Stimulated activated CD8-positive, alpha-beta memory T cell treated with anti-CD3 and anti-CD28 coated beads, Interleukin-15, amount 100 ng/mL, for 48 hours (primary cell): ENCODE measurements at places on chromosomes 5 and 9.
A peak's percentile ranks its signal among the peaks of the same experiment; 100 is the strongest.

- DNase-seq: no peak
Observed at GRCh38 chr9:137394866-137395665, 27.9 kb downstream of the EXD3 start.

DNA sequence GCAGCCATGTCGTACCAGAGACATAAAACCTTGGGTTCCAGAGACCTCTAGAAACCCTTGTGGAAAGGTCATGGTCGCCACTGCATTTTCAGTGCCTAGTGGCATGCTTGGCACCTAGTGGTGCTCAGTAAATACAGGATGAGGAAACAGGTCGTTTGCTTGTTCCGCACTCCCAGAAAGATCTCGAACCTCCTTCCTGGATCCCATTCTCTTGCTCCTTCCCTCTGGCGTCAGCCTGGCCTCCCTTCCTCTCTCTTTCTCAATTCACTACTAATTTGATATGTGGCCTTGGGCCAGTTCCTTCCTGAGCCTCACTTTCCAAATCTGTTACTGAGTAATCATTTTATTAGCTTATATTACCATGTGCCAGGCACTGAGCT lies 4.4 kb downstream of the NDST1 start:
- DNase-seq: no peak

- DNase-seq: no peak
Observed at GRCh38 chr5:174344335-174344734, 298.8 kb downstream of the NSG2 start.

DNA sequence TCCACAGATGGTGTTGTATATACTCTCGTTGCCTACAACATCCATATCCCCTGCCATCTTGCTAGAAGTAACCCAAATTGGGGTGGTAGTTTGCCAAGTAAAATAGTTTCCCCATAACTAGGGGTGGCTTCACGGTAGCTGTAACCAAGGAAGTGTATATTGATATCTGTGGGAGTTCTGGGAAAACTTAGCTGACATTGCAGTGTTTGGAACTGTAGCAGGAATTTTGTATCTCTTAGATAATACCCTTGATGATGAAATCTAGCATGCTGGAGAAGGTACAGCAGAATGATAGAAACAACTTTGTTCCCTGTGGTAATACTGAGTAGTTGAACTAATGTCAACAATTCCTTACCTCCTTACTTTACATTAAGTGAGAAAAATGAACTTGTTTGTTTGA lies 29.8 kb downstream of the FBXL7 start:
- DNase-seq: no peak

- no peak for DNase-seq
Observed at GRCh38 chr9:124133727-124134126, 122.2 kb downstream of the LHX2 start.

- DNase-seq: peak; percentile 34
Observed at GRCh38 chr9:124941679-124942561, 1.0 kb upstream of the GOLGA1 start.

DNA sequence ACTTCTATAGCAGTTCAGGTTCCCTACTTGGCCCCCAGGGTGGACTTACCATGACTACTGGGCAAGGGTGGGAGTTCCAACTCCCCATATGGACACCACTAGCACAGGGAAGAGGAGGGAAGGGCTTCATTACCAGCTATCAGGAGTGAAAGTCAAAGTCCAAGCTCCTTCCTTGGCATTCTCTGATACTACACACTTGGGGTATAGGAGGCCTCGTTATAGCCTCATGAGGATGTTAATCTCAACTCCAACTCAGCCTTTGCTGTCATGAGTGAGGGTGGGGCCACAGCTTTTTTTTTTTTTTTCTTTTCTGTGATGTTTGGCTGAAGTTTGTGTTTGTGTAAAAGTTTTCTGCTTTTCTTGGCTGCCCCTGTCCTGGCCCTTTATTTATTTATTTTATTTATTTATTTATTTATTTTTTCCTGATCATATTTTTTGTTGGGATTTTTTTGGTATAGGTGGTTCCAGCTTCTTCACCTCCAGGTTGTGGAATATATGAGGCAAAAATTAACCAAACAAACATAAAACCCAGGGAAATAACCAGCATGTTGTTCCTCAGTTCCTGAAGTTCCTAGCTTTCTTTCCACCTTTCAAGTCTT lies 8.7 kb downstream of the GARIN3 start:
- no peak for DNase-seq
